ENCODE measurements at places on chromosomes 1 and 21. TPM values are rescaled to one million over a fixed set of nuclear protein-coding genes. Genes with fewer than 3 reads are reported as not detected.
A peak's percentile ranks its signal among the peaks of the same experiment; 100 is the strongest.

- DNase-seq: peak; percentile 94
Measured at GRCh38 chr1:224356685-224357625, at the start of gene CNIH4. Gene CNIH4, plus strand, starts transcription at chr1:224356879. Its CDS starts 46 bp downstream, at chr1:224356925.

DNA sequence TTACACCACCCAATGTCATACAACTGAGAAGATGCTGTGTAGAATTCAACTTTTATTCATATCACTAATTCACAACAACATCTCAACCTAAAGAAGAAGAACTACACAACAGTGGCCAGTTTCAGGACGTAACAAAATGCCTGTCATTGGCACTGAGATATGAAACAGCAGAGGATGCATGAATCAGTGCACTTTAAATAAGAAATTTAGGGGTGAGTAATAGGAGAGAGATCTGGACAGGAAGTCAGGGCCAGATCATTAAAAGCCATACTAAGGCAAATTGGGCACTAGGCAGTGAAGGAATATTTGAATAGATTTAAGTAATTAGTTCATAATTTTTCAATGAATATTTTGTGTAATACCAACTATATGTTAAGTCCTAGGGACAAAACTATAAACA is 510.5 kb downstream of the PLPP3 start:
- peak; percentile 63 for DNase-seq

DNA sequence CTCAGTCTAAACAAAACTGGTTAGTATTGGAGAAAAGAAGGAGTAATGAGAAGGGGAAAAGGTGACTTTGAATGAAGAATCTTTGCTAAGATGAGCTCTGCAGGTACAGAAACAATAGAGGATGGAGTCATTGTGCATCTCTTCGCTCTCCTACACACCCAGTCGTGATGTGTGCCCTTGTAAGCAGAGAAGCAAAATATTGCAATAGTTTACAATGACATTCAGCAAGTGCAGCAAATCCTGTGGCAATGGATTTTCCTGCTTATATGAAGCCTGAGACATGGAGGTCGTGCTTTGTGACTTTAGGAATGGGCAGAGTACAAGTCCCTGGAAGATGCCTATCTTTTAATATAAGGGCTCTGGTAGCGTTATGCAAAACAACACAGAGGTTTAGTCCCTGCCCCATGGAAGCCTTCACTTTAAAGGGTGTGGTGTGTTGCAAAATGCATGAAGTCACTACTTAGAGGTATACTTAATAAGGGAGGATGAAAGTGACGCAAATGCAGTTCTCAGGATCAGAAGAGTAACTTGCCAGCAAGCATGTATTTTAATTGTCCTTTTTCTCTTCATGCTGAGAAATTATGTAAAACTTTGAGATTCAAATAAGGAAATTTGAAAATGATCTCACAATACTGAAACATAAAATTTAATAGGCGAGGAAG is 88.0 kb upstream of the IVNS1ABP start:
- DNase-seq: no peak

DNA sequence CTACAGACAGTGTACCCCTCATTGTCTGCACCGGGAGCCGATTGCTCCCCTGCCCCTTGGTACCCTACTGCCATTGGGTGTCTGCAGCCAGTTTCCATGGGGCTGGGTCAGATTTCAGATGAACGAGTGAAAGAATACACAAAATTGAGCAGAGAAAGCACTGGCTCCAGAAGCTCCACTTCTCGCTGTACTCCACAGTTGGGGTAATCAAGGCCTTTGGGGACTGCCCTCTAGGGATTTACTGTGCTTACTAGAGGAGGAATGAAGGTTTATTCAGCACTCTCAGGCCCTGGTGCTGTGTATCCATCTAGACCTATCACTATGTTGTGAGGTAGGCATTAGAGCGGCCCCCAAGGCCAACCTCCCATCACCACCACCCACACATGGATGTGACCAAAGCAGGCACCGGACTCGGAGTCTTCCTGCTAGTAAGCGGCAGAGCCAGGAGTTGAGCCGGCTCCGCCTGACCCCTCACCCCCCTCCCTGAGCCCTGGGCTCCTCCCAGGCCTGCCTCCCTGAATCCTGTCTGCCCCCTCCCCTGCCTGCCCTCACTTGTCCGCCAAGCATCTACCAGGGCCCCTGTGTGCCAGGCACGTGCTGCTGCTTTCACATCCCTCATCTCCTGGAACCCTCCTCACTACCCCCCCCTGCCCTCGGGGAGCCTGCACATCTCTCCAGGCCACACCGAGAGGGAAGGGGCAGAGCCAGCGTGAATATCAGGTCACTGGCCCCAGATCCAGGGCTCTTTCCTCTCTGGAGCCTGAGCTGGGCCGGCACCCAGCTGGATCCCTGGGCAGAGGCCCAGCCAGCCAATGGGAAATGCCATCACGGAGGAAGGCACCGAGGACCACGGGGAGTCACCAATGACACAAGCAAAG is 23.3 kb downstream of the KCNN3 start:
- no peak for DNase-seq

GRCh38 chr1:51631747-51632146 is 14.9 kb downstream of the OSBPL9 start:
- no peak for DNase-seq

OR10J1 gene
- not detected for total RNA-seq
